ENCODE measurements at places on chromosomes 12 and 14. TPM values are rescaled to one million over a fixed set of nuclear protein-coding genes. Genes with fewer than 3 reads are reported as not detected.

TCL1A gene
- not detected for polyA plus RNA-seq

AQP6 gene
- polyA plus RNA-seq: 0.10 TPM

CLEC2A gene
- polyA plus RNA-seq: not detected

SOAT2 gene
- polyA plus RNA-seq: 0.13 TPM

TMEM132C gene
- polyA plus RNA-seq: not detected

KRT77 gene
- not detected for polyA plus RNA-seq

KCNMB4 gene
- 1.0 TPM for polyA plus RNA-seq

CCDC197 gene
- polyA plus RNA-seq: not detected

EML1 gene
- 6.3 TPM for polyA plus RNA-seq

AQP5 gene
- 0.10 TPM for polyA plus RNA-seq

SIX1 gene
- 52.1 TPM for polyA plus RNA-seq

OR4K14 gene
- polyA plus RNA-seq: not detected

TOX4 gene
- 52.3 TPM for polyA plus RNA-seq

GRCh38 chr12:7090222-7090998 lies 1.8 kb downstream of the C1R start:
- H3K27me3 ChIP-seq: no peaks in the 10 kb centered on the region
- DNase-seq: no peak
- H3K4me1 ChIP-seq: peaks cover 8% of the 10 kb centered on the region
- no peaks in the 10 kb centered on the region for H3K36me3 ChIP-seq
- no peak overlapping the region for H3K27ac ChIP-seq

DNA sequence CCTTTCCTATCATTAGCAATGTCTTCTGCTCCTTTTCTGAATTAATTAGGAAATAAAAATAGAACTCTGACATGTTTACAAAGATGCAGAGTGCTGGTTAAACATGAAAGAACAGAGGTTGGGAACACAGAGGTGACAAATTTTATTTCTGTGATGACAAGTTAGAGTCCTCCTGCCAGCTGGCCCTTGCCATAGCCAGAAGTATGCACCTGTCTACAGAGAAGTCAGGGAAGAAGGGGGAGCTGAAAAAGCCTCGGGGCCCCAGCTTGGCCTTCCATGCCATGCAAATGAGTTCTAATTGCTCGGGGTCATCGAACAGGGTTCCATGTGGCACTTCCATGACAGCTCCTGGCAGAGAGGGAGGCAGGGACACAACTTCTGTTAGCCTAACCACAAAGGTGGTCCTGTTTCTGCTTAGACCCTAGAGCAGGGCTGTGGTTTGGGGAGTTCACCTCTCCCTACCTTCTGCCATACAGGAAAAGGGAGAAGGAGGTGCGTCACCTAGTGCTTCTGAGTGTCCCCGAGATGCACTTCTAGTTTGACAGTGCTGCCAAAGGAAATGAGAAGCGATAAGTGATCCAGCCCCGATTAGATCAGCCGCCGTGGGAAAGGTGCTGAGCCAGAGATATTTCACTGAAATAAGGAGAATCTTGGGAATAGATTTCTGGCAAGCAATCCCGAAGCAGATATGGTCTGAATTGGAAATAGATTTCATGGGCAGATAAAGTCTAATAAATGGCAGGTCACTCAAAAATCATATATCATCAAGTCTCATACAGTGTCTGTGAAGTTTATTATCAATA lies 155.8 kb upstream of the FOXN3 start:
- H3K4me1 ChIP-seq: peaks cover 4% of the 10 kb centered on the region
- no peak for DNase-seq
- no peaks in the 10 kb centered on the region for H3K36me3 ChIP-seq
- no peak overlapping the region for H3K27ac ChIP-seq
- no peak overlapping the region for H3K4me3 ChIP-seq

DNA sequence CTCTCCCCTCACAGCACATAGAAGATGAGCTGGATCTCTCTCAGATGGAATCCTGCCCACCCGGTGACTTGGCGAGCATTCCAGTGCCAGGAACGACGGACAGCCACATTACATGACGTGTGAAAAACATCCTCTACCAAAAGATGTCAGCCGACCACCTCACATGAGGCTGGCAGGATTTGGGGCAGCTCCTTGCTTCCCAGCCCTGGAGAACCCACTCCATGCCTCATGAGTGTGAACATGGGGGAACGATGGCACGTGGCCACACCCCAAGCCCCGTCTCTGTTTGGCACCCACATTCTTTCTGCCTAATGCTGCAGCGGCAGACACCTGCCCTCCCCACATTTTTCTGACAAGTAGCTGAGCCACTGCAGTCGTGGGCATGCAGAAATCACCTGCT lies 202.5 kb downstream of the CALM1 start:
- H3K36me3 ChIP-seq: no peaks in the 10 kb centered on the region
- H3K27ac ChIP-seq: no peak overlapping the region
- H3K4me1 ChIP-seq: peaks cover 8% of the 10 kb centered on the region
- no peak for DNase-seq

DNA sequence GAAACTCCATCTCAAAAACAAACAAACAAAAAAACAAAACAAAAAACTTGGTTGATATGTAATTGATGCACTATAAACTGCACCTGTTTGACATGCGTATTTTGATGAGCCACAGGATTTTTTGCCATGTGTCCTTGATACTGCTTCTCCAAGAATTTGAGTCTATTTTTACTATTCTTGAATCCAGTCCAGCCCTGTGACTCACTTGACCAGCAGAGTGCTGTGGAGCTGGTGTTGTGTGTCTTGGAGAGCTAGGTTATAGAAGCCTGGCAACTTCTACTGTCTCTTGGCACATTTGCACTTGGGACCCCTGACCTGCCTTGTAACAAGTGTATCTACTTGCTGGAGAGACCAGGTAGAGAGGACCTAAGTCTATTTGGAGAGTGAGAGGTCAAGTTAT lies 52.0 kb downstream of the KLRG1 start:
- no peaks in the 10 kb centered on the region for H3K27me3 ChIP-seq
- H3K4me3 ChIP-seq: no peak overlapping the region
- DNase-seq: no peak

GRCh38 chr12:12726555-12727093 lies 9.5 kb downstream of the CDKN1B start:
- H3K4me1 ChIP-seq: peaks cover 7% of the 10 kb centered on the region
- peak overlapping the region; percentile 81 for H3K4me3 ChIP-seq
- DNase-seq: peak; percentile 26

GRCh38 chr14:45104561-45104960 lies 20.6 kb downstream of the PRPF39 start:
- DNase-seq: no peak
- H3K4me3 ChIP-seq: no peak overlapping the region
- no peak overlapping the region for H3K27ac ChIP-seq
- no peaks in the 10 kb centered on the region for H3K27me3 ChIP-seq
- peaks cover 36% of the 10 kb centered on the region for H3K36me3 ChIP-seq

- H3K27me3 ChIP-seq: no peaks in the 10 kb centered on the region
- H3K27ac ChIP-seq: no peak overlapping the region
- H3K4me1 ChIP-seq: no peaks in the 10 kb centered on the region
Measured at GRCh38 chr14:22213120-22213519, 375.9 kb downstream of the DAD1 start.

GRCh38 chr12:6342140-6342889 lies 439 bp upstream of the TNFRSF1A start:
- peak overlapping the region; percentile 99 for H3K4me3 ChIP-seq
- no peaks in the 10 kb centered on the region for H3K27me3 ChIP-seq
- H3K36me3 ChIP-seq: no peaks in the 10 kb centered on the region
- peak overlapping the region; percentile 100 for H3K27ac ChIP-seq

DNA sequence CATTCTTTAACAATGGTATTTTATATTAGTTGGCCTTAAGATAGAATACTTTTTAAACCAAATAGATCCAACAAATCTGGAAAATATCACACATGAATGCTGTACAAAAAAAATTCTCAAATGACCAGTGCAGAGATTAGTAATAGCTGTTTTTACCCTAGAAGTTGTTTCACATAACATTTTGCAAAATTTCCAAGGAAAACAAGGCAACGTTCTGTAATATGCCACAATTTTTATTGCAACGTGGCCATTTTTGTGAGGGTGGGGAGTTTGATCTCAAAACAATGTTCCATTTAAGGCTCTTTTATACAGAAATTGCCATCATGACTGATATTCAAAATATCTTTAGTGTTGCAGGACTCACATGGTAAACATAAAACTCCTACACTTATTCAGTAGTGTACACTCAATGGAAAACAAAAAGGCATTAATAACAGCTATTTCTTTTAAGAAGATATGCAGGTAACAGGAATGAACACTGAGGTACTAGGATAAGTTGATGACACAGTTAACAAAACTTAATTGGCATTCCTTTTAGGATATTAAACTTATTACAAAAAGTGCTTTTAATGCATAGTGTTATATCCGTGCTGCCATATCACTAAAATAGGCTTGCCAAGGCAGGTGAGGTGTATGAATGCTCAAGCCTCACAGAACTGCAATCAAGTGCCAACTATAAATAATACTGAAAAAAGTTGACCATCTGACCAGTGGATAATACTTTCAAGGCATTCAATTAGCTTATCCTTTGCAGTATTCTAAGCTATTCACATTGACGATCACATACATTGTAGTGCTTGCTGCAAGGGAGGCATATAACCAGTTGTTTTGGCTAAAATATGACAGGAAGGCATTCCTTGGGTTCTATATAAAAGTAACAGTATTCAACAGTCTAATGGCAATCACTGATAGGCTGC lies 2.3 kb downstream of the CFL2 start:
- no peak for DNase-seq
- H3K4me3 ChIP-seq: peak overlapping the region; percentile 83
- no peaks in the 10 kb centered on the region for H3K27me3 ChIP-seq
- H3K27ac ChIP-seq: peak overlapping the region; percentile 90
- peaks cover 27% of the 10 kb centered on the region for H3K4me1 ChIP-seq
- H3K36me3 ChIP-seq: peaks cover 25% of the 10 kb centered on the region

- H3K36me3 ChIP-seq: no peaks in the 10 kb centered on the region
- H3K4me1 ChIP-seq: 0 out of 2 replicates have a peak, but pooled peaks cover 4% of the 10 kb centered on the region
- no peak overlapping the region for H3K4me3 ChIP-seq
- no peak for DNase-seq
Measured at GRCh38 chr12:45182511-45182910, 33.4 kb upstream of the ANO6 start.

GRCh38 chr12:52203079-52203921 lies 11.5 kb upstream of the KRT80 start:
- H3K4me1 ChIP-seq: peaks cover 84% of the 10 kb centered on the region
- H3K36me3 ChIP-seq: no peaks in the 10 kb centered on the region

DNA sequence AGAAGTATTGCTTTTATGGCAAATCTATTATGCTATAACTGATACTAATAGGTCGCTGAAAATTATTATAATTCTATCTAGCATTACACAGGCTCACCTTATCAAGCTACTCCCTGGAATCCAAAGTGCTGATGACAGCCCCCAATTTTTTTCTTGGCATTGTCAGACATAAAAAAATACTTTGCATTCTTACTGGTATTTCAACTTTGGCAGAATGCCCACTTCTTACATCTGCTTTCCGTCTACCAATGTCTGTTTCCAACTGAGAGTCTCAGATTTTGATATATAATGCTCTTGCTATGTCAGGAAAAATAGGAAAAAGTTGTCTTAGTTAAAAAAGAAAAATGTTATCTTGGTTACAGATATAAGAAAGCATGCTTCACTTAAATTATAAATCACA lies 615.4 kb downstream of the C12orf50 start:
- no peak overlapping the region for H3K4me3 ChIP-seq
- H3K36me3 ChIP-seq: no peaks in the 10 kb centered on the region
- peak; percentile 23 for DNase-seq
- peaks cover 4% of the 10 kb centered on the region for H3K4me1 ChIP-seq

DNA sequence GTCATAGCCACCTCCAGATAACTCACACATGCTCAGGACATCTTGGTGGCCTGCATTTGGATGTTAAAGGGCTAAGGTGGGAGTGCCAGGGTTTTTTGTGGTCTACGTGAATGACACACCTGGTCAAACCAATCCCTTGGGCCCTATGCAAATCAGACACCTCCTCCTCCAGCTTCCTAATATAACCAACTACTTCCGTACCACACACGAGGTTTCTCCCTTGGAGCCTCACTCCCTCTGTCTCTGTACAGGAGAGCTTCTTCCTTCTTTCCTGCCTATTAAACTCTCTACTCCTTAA lies 19.6 kb downstream of the APOBEC1 start:
- peaks cover 41% of the 10 kb centered on the region for H3K27me3 ChIP-seq
- H3K4me3 ChIP-seq: no peak overlapping the region
- no peak for DNase-seq
- no peaks in the 10 kb centered on the region for H3K36me3 ChIP-seq
- no peaks in the 10 kb centered on the region for H3K4me1 ChIP-seq

- H3K4me3 ChIP-seq: no peak overlapping the region
- H3K27me3 ChIP-seq: no peaks in the 10 kb centered on the region
- H3K36me3 ChIP-seq: no peaks in the 10 kb centered on the region
- H3K27ac ChIP-seq: no peak overlapping the region
Measured at GRCh38 chr14:83301791-83302190, 1768.1 kb upstream of the SEL1L start.

- DNase-seq: no peak
- H3K27me3 ChIP-seq: no peaks in the 10 kb centered on the region
- H3K4me3 ChIP-seq: no peak overlapping the region
- peaks cover 22% of the 10 kb centered on the region for H3K36me3 ChIP-seq
- H3K27ac ChIP-seq: no peak overlapping the region
Measured at GRCh38 chr12:26416550-26416949, 221.2 kb downstream of the SSPN start.

GRCh38 chr14:34732802-34733201 lies 18.4 kb upstream of the CFL2 start:
- no peak overlapping the region for H3K4me3 ChIP-seq
- no peaks in the 10 kb centered on the region for H3K36me3 ChIP-seq
- H3K4me1 ChIP-seq: no peaks in the 10 kb centered on the region
- no peak overlapping the region for H3K27ac ChIP-seq
- no peaks in the 10 kb centered on the region for H3K27me3 ChIP-seq

GRCh38 chr12:113135178-113136127 lies at the start of gene RASAL1:
Gene RASAL1 (minus strand): TSS chr12:113135761. CDS start chr12:113135462, 299 bp downstream.
- no peak within 1 kb of the TSS for H3K27ac ChIP-seq
- H3K27me3 ChIP-seq: no peaks in the 10 kb centered on the region
- peak; percentile 81 for DNase-seq
- no peak within 1 kb of the TSS for H3K4me3 ChIP-seq
- H3K36me3 ChIP-seq: no peaks in the 10 kb centered on the region
- H3K4me1 ChIP-seq: no peaks in the 10 kb centered on the region

GRCh38 chr12:23434154-23434553 lies 515.3 kb downstream of the SOX5 start:
- H3K4me3 ChIP-seq: no peak overlapping the region
- H3K4me1 ChIP-seq: no peaks in the 10 kb centered on the region
- no peak overlapping the region for H3K27ac ChIP-seq
- no peaks in the 10 kb centered on the region for H3K36me3 ChIP-seq
- DNase-seq: no peak
- H3K27me3 ChIP-seq: no peaks in the 10 kb centered on the region

GRCh38 chr14:73749706-73750530 lies 35.7 kb upstream of the PNMA1 start:
- no peak for DNase-seq
- H3K4me3 ChIP-seq: no peak overlapping the region
- H3K36me3 ChIP-seq: no peaks in the 10 kb centered on the region
- H3K27me3 ChIP-seq: no peaks in the 10 kb centered on the region

Measured in SK-N-SH (cell line).